ENCODE measurements at places on chromosomes 3 and 15. TPM values are rescaled to one million over a fixed set of nuclear protein-coding genes. Genes with fewer than 3 reads are reported as not detected.

Gene ROPN1
- not detected for polyA plus RNA-seq

Gene TM4SF1
- 257 TPM for polyA plus RNA-seq

Gene SLC22A14
- polyA plus RNA-seq, result 0.16 TPM

Gene MESD
- polyA plus RNA-seq, result 15.2 TPM

Gene EIF1B
- 22.9 TPM for polyA plus RNA-seq

- H3K4me3 ChIP-seq, result no peak overlapping the region
- H3K36me3 ChIP-seq, result no peaks in the 10 kb centered on the region
- H3K27ac ChIP-seq, result no peak overlapping the region
- no peaks in the 10 kb centered on the region for H3K27me3 ChIP-seq
- no peak for DNase-seq
Observed at GRCh38 chr15:59340325-59340724, 32.3 kb downstream of the MYO1E start.

DNA sequence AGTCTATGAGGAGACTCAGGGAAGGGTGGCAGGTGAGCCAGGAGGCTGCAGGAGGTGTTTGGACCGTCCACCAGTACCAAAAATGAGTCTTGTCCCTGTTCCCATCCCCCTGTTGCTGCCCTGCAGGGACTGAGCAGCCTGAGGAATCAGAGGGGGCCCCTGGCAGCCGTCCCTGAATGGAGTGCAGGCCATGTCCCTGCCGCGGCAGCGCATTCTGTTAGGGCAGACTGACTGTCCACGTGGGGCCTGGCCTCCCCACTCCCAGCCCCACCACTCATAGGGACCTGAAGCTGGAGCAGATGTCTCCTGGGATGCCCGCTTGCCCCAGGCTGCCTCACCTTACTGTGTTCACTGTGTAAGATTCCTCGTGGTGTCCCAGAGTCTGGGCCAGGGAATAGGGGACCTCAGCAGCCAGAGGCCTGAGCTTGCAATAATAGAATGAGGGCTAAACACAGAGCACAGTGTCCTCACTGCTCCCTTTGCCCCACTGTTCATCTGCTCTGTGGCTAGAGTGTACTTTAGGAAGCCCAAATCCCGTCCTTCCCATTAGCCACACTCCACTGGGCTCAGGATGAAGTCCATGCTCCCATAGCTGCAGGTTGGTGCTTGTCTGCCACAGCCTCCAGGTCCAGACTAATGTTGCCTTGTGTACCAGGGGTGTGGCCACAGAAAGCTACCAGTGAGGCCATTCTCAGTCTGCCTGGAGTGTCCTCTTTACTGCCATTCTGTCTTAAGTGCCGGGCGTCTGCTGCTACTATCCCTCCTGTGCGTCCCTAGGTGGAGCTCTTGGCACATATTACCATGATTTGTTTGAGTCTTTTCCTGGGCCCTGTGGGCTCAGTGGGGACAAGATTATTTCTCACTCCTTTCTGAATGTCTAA is 63.2 kb downstream of the HCN4 start:
- peak; percentile 79 for DNase-seq
- H3K4me3 ChIP-seq, result no peak overlapping the region
- no peaks in the 10 kb centered on the region for H3K4me1 ChIP-seq
- H3K27ac ChIP-seq, result no peak overlapping the region

DNA sequence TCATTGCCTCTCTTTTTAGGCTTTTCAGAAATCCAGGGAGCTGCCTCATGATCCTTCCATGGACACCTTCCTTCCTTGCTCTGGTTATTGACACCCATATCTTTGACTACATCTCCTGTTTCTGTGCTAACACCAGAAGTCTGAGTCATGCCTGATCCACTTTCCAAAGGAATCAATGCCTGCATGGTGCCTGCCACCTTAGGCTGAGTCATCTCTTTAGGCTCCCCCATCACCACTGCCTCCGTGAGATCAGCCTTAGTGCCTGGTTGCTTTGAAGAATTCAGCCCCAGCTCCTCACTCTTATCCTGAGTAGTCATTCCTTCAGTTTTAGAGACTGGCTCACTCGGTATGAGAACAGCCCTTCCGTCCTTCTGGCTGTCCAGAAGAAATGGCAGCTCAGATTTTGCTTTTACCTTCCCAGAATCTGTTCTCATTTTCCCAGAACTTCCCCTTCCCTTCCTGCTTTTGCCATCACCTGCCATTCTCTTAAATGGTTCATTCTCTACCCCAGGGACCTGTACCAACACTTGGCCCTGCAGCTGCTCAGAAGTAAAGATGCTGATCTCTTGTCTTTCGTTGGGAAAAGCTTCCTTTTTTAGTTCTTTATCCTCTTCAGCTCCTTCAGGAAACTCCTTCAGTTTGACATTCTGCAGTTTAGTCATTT is 105.3 kb downstream of the MAP4 start:
- peaks cover 23% of the 10 kb centered on the region for H3K36me3 ChIP-seq
- peak; percentile 16 for DNase-seq
- peak overlapping the region; percentile 77 for H3K27ac ChIP-seq
- no peaks in the 10 kb centered on the region for H3K27me3 ChIP-seq

DNA sequence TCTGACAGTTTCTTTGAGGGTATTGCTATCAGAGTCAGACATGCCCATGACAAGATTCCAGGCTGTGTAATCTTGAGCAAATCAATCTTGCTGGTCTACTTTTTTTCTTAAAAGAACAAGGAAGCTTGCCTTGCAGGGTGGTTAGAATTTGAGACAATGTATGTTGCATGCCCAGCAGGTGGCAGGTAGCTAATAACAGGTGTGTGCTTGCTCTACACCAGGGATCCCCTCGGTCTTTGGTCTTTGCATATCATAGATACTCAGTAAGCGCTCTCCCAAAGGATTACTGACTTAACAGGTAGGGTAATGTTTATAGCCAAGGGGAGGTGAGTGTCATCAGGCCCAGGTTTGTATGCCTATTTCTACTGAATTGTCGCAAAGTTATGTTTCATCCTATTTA is 37.3 kb downstream of the CACNA1D start:
- H3K27ac ChIP-seq, result no peak overlapping the region
- no peaks in the 10 kb centered on the region for H3K4me1 ChIP-seq
- no peaks in the 10 kb centered on the region for H3K36me3 ChIP-seq
- DNase-seq, result no peak

- peak overlapping the region; percentile 78 for H3K27ac ChIP-seq
- H3K4me1 ChIP-seq, result no peaks in the 10 kb centered on the region
- H3K4me3 ChIP-seq, result no peak overlapping the region
- no peaks in the 10 kb centered on the region for H3K36me3 ChIP-seq
- no peak for DNase-seq
- H3K27me3 ChIP-seq, result no peaks in the 10 kb centered on the region
Observed at GRCh38 chr3:13537909-13538296, 11.0 kb upstream of the FBLN2 start.

- no peaks in the 10 kb centered on the region for H3K36me3 ChIP-seq
- no peaks in the 10 kb centered on the region for H3K4me1 ChIP-seq
- H3K27me3 ChIP-seq, result no peaks in the 10 kb centered on the region
- no peak overlapping the region for H3K27ac ChIP-seq
Observed at GRCh38 chr3:159960188-159961148, 28.2 kb upstream of the IL12A start.

DNA sequence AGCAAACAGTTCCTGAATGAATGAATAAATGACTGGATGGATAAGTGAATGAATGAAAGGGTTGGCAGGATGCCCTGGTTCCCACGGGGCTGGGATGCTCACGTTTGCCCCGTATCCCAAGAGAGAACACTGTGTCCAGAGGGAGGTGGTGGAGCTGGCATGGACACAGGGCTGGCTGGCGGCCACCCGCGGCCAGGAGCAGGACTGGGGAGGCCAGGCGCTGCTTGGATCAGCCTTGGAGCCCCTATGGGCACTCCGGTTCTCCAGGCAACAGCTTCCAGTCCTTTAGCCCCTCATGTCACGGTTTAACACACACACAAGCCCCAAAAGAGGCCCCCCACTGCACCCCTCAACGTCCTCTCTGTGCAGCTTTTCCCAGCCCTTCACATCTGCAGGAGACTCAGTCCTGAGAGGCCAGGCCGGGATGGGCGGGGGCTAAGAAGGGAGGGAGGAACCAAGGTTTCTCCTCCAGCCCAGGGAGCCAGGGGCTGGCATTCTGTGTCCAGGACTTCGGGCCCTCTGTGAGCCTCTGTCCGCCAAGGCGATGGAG is 86.0 kb upstream of the ALDH1L1 start:
- H3K27me3 ChIP-seq, result no peaks in the 10 kb centered on the region
- H3K27ac ChIP-seq, result no peak overlapping the region
- no peak overlapping the region for H3K4me3 ChIP-seq
- H3K4me1 ChIP-seq, result peaks cover 3% of the 10 kb centered on the region
- no peaks in the 10 kb centered on the region for H3K36me3 ChIP-seq

DNA sequence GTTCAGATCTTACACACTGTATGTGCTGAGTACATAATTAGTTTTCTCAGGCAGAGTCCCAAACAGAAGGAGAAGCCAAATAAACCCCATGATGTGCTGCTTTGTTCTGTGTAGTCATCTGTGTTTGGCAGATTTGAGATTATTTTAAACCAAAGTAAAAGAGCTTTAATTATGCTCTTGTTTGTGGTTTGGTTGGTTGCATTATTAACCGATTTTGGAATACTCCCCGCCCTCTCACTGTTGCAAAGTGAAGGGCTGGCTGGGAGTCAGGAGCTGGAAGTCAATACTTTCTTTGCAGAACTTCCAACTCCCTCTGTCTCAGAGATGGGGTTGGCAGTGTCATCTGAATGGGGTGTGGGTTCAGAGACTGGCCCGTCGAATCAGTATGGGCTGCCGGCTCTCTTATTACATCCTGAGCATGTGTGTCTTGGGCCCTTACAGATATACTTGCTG is 34.4 kb downstream of the SLCO3A1 start:
- no peaks in the 10 kb centered on the region for H3K36me3 ChIP-seq
- no peak overlapping the region for H3K27ac ChIP-seq
- H3K4me1 ChIP-seq, result peaks cover 20% of the 10 kb centered on the region
- H3K27me3 ChIP-seq, result no peaks in the 10 kb centered on the region
- no peak overlapping the region for H3K4me3 ChIP-seq

DNA sequence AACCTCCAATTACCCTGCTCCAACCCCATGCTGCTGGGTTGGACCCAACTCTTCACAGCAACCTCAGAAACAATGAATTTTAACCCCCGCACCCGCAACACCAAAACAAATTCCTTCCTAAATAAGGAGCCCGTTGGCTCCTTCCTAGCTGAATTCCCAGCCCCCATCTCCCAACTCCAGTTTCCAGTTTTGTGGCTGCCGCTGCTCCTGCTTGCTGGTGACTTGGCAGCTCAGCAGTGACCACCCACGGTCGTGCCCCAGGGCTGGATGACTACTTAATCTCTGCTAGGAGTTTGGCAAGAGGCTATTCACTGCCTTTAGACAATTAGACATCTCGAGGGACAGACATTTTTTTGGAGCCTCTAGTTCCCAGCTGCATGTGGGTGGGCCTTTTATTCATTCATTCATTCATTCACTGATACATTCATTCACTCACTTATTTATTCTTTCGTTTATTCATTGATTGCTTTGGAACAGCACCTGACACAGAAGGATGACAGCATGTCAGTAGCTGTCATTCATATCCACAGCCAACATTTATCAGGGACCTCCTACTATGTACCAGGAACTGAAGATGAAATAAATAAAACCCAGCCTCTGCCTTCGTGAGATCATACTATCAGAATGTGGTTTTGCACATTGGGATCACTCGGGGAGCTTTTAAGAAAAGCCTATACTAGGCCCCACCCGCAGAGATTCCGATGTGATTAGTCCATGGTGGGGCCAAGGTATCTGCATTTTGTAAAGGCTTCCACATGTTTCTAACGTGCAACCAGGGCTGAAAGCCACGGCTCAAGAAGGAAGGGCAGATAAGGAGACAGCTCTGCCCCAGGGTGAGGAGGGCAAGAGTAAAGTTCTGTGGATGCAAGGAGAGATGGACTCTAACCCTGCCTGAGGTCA is 256.5 kb downstream of the SHQ1 start:
- H3K27ac ChIP-seq, result no peak overlapping the region
- H3K36me3 ChIP-seq, result no peaks in the 10 kb centered on the region
- H3K4me3 ChIP-seq, result no peak overlapping the region
- H3K27me3 ChIP-seq, result no peaks in the 10 kb centered on the region

DNA sequence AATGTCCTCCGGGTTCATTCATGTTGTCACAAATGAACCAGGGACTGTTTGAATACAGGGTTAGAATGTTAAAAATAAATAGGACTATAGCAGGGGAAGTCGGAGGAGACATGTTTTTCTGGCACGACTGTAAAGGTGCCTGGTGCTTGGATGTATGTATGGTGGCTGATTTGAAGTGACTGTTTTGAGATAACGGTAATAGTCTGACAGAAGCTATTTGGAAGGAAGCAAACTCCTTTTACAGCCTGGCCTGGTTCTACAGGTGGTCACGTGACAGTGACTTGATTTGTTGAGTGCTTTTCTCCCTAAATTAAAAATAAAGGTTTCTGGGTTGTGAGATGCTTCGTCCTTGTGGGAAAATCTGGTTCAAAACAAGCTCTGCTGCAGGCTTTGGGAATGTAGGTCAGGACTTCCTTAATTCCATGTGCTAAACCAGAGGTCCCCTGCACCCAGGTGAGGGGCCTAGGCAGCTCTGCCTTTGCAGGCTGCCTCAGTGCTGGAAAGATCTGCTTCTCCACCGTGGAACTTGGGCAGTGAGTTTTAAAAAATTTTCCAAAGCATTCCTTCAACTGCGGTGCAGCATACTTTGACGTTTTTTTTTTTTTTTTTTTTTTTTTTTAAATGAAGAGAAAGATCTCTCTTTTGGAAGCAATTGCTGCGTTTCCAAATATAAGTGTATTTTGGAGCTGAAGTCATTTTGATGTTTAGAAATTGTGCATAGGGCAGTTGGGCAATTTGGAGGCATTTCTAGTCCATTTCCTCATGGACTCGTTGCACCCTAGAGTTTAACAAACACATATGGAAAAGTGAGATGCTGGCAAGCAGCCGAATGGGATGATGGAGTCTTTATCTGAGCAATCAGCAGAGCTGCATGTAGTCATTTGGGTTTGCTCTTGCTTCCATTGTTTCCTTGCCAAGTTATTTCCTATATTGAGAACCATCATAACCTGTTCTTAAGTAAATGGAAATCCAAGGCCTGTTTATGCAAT is 30.9 kb downstream of the ITPR1 start:
- peak overlapping the region; percentile 97 for H3K27ac ChIP-seq
- H3K36me3 ChIP-seq, result no peaks in the 10 kb centered on the region
- H3K27me3 ChIP-seq, result no peaks in the 10 kb centered on the region

DNA sequence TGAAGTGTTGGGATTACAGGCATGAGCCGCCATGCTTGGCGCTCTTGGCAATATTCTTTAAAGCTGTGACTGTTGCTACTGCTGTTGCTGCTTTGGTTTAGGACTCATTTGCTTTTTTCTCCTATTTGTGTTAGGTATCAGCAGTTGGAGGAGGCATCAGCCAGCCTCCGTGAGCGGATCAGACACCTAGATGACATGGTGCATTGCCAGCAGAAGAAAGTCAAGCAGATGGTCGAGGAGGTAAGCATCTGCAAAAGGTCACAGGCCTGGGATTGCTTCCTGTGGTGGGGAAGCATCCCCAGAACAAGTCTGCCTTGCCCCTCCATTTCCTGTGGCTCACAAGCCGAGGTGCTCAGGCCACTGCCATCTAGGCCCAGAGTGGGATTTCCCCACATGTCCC is 47.6 kb downstream of the MYZAP start:
- no peaks in the 10 kb centered on the region for H3K4me1 ChIP-seq
- no peak for DNase-seq
- no peaks in the 10 kb centered on the region for H3K27me3 ChIP-seq
